EL (cell line): ENCODE measurements at places on chromosomes 5 and 9.
A peak's percentile ranks its signal among the peaks of the same experiment; 100 is the strongest.

- peak; percentile 95 for DNase-seq
Measured at GRCh38 chr5:34686762-34687268, 30.7 kb downstream of the RAI14 start.

DNA sequence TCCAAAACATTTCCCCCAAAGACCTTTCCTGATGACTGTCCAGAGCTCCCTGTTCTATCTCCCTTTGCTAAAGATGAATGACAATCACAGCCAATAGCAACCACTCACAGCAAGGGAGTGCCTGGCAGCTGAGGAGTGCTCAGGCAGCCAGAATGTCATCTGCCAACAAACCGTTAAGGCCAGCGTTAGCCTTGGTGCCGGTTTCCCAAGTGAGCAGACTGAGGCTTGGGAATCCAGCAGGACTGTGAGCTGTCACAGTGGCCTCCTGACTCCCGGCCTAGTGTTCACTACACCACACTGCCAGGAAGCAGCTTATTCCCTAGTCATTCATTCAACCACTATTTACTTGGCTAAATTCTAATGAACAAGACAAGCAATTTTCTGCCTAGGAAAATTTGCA is 24.7 kb downstream of the STK10 start:
- no peak for DNase-seq

- DNase-seq = no peak
Measured at GRCh38 chr5:160774666-160775315, 77.2 kb downstream of the ATP10B start.

DNA sequence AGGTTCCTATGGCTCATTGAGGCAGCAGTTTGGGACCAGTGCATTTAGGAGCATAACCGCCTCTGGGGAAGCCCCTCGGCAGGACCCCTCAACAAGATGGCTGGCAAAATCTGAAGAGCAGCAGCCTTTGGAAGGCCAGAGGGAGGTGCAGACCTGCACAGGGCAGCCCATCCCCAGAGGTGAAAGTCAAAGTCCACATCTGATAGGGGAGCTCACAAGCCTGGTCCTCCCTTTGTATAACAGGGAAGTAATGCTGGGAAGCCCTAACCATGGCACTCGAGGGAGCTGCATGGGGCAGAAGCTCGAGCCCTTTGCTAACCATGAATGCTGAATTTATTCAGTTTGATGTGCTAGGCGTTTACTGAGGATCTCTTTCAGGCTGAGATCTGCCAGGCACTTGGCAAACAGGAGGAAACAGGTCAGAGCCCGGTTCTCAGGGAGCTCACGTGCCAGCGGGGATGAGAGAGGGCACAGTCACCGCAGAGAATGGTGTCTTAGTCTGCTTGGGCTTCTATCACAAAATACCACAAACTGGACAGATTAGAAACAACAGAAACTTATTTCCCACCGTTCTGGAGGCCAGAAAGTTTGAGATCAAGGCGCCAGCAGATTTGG is 114.1 kb downstream of the GABBR2 start:
- DNase-seq = no peak

DNA sequence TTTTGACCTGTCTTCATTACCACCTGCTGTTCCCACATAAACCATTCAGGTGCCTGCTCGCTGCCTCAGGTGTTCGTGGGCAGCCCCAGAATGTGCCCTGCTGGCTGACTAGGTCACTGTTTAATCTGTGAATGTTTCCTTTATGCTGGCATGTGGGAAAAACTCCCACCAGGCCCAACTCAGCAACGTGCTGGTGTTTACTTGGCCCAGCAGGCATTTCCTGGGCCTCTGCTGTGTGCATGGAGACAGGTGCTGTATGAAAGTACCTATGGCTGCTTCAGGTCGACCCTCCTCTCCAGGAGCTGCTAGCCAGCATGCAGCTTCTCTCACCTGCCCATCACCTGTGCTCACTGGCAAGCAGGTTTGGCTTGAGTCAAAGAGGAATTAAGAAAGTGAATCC is 65.8 kb downstream of the RAD23B start:
- no peak for DNase-seq

DNA sequence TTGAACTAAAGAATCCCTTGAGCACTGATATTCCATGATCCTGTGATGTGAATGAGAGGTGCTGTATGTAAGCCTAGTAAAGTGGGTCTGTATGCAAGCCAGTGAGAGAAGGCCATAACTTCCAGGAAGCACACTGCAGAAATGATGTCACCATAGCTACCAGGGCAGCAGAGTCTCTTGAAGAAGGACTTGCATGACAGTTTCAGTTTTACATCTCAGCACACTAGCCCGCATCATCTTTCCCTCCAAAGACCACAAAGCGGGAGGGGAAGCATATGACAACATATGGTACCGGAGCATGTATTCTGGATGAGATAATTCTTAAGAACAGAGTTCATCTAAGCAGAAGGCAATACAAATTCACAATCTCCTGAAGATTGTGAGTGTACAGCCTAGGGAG is 37.6 kb upstream of the MAST4 start:
- no peak for DNase-seq

DNA sequence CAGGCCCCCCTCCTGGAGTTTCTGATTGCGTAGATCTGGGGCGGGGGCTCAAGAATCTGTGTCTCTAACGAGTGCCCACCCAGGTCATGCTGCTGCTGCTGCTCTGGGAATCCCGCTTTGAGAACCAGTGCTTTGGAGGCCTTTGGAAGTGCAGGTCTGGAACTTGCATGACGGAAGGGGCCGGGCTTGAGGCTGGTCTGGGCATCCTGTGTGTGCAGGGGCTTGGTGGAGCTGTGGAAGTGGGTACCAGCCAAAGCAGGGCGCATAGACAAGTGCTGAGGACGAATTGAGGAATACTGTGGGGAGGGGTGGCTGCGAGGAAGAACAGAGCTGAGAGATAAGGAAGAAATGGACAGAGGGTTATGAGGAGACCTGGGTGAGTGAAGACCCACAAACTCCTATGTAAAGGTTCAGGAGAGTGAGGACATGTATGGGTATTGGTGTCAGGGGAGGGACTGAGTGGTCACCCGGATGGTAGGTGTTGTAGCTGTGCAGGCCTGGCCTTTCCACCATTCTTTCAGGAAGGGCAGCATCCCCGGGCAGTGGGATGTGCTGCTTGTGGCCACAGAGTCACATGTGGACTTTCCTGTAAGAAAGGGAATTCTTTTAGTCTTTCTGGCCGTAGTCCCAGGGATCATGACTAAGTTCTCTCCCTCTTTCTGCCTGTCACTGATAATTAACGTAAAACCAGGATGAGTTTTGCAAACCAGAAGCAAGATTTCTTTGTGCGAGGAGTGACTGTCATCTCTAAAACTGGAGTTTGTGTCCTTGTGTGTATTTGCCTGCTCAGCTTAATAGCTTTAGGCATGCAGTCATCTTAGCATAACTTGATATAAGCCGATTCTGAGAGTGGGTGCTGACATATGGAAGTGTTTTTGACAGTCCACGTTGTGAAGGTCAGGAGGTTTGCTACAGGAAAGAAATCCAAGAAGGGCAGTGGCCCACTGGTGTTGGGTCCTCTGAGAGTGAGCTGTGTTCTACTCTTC is 43.3 kb upstream of the TJP2 start:
- peak; percentile 92 for DNase-seq

DNA sequence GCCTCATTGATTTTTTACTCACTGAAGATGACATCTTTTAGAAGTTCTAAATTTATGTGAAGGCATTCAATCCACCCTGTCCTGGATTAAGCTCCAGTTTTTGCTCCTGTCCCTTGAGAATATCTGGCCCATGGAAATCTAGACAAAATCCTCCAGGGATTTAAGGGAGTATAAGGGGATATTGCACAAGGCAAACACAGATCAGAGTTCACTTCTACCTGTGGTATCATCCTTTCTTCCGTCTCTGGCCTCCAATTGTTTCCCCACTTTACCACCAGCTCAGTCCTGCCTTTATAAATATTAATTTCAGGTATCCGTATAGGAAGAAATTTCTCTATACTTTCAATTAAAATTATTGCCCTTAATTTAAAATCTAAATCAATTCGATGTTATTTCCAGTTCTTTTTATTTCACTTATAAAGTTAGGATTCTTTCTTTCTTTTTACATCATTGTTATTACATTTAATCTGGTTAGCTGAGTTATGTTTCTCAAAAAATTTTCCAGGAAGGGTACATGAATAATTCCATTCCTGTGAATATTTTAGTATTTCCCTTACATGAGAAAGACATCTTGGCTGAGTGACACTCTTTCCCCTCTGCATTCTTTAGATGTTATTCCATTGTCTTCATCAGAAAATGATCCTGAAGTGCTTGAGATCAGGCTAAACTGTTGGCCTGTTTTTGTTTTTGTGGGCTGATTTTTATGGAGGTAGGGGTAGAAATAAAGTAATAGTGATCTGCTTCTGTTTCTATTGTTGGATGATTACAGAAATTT is 194.3 kb upstream of the MAP3K1 start:
- DNase-seq = peak; percentile 85

GRCh38 chr5:90144625-90145327 is 264.8 kb downstream of the CETN3 start:
- DNase-seq = no peak

GRCh38 chr5:42061121-42061520 is 136.0 kb downstream of the FBXO4 start:
- no peak for DNase-seq

DNA sequence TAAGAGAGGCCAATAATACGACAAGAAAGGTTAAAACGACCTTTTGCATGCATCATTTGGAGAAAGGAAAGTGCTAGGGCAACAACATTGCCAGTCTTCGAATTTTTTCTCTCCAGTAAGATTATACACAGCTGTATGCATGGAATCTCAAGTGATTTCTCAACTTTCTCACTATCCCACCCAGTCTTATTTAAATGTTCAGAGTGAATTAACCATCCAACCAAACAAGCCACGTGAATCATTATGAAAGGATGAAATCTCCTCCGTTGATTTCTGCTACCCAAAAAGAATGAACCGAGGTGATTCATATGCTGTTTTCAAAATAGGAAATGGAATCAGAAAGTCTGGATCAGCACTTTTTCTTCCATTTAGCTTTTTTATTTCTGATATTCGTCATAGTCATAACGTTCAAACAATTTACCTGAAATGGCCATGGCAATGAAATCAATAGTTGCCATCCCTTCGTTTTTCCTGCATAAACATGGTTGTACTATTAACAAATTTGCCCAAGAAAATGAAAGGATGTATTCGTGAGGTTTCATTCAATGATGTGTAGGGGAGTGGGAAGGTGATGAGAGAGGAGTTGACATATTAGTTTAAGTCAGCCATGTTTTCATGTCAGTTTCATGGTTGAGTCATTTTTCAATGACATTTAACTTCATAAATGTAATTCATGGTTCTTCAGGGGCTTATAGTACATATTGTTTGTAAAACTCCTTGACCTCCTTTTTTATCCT is 170.9 kb upstream of the WWC1 start:
- no peak for DNase-seq
